ENCODE measurements at places on chromosomes 1 and 21.

- DNase-seq = no peak
Measured at GRCh38 chr1:39850606-39851216, 32.6 kb downstream of the TRIT1 start.

GRCh38 chr1:92792340-92792782 is 7.5 kb upstream of the EVI5 start:
- peak; percentile 29 for DNase-seq

DNA sequence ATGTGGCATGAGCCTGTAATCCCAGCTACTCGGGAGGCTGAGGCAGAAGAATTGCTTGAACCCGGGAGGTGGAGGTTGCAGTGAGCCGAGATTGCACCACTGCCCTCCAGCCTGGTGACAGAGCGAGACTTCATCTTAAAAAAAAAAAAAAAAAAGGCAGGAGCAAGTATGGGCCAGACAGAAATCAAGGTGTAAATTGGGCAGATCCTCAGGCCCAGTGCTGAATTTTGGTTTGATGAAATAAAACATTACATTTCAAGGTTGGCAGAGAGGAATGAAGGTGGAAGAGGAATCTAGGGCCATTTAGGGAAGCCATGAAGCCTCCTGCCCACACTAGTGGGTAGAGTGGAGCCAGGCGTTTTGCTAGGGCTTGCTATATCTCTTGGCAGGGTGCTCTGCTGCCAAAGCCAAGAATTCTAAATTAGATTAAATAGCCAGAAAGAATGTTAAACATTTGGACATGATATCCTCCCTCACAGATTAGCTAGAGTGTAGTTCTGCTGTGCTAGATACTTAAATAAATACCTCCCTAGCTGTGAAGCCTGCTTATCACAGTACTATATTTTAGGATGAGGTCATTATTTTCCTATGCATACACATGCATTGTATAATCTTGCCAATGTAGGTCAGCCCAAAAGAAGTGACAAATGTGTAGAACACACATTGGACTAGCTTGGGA is 16.6 kb upstream of the LGALS8 start:
- no peak for DNase-seq

DNA sequence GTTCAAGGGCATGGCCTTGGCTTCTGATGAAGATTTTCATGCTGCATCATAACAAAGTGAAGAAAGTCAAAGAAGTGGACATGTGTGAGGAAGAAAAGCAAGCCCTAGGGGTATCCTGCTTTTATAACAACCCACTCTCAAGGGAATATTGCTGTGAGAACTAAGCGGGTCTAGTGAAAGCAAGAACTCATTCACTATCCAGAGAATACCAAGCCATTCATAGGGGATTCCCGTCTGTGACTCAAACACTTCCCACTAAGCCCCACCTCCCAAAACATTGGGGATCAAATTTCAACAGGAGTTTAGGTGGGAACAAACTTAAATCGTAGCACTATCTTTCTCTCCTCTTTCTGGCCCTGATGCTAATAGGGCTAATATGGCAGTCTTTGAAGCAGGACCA is 98.5 kb upstream of the CTTNBP2NL start:
- DNase-seq = no peak

- DNase-seq = peak; percentile 8
Measured at GRCh38 chr1:21703318-21703963, 34.3 kb upstream of the RAP1GAP start.

- DNase-seq = peak; percentile 45
Measured at GRCh38 chr1:209884665-209885117, 53.3 kb upstream of the SYT14 start.

DNA sequence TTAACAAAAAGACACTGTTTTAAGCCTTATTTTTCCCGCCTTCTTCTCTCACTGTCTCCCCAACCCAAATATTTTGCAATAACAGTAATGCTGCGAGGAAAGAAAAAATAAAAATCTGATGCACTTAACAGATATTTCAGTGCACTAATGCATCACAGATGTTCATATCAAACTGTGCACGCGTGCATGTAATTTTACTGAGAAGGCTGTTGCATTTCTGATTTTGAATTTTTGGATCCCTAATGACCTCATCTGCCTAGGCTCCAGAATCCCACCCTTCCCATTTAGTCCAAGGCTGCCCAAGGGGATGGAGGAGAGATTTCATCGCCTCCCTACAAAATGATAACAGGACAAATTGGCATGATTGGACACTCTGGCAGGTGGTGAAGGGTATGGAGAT is 5.5 kb downstream of the TRABD2B start:
- DNase-seq = no peak

DNA sequence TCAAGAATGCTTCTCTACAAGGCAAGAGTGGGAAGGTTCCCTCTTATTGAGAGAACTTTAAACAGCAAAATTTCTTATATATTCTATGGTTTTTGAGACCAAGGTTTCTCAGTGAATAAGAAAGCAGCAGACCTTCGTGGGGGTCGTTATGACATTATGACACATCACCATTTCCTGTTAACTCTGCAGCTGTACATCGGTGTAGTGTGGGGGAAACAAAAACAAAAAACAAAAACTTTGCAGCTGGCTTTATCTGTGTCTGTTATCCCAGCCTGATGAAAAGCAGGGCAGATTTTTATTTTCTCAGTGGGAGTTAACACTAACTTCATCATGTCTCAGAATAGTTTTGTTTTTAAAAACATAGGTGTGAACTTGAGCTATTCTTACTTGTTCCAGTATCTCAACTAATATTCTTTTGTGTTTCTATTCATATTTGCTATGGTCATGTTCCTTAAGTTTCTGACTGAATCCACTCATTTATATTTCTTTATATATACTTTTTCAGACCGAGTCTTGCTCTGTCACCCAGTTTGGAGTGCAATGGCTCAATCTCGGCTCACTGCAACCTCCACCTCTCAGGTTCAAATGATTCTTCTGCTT is 2.1 kb downstream of the SDE2 start:
- DNase-seq = no peak

DNA sequence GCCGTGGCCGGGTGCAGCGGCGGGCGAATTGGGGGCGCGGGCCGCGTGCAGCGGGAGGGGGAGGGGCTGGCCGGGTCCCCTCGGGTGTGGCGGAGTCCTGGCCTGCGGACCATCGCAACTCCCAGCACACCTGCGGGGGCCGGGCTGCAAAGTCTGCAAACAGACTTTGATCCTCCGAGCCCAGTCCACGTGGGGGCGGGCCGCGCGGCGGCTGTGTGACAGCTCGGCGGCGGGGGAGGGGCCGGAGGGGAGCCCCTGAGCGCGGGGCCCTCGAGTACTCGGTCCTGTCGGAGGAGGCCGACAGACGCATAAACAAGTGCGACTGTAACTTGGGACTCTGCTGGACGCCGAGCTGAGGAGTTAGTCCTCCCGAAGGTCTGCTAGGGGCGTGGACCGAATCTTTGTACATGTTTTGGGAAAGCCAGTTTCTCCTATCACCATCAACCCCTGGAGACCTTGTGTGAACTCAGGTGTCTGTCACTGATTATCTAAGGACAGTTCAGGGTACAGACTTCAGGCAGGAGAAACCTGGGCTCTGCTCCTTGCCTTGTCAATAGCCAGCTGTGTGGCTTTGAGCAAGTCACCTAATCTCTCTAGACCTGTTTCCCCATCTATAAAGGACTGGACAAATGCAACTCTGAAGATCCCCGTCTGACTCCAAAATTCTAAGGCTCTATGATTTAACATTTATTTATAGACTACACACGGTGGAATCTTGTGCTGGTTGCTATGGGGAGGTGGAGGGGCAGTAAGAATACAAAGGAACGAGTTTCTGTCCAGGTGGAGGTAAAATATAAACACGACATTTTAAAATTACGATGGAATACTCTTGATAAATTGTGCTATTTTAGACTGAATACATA is 710 bp upstream of the SLC30A1 start:
- DNase-seq = peak; percentile 73

DNA sequence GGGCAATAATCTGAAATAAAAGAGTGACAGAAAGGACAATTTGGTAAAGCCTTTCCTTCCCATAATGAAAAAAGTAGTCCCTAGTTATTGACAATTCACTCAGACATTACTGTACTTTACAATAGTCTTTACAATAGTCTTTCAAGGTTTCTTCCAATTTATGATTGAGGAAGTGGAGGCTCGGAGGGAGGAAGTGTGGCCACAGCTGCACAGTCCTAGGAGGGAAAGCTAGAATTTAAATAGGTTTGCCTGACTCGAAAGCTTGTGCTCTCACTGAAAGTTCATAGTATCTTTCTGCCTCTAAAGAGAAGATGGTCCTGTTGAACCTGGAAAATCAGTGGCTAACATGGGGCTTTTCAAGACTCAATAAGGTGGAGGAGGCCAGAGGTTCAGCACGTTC is 203.2 kb downstream of the SDCCAG8 start:
- no peak for DNase-seq

GRCh38 chr1:84698151-84699110 is 8.2 kb upstream of the SSX2IP start:
- no peak for DNase-seq

DNA sequence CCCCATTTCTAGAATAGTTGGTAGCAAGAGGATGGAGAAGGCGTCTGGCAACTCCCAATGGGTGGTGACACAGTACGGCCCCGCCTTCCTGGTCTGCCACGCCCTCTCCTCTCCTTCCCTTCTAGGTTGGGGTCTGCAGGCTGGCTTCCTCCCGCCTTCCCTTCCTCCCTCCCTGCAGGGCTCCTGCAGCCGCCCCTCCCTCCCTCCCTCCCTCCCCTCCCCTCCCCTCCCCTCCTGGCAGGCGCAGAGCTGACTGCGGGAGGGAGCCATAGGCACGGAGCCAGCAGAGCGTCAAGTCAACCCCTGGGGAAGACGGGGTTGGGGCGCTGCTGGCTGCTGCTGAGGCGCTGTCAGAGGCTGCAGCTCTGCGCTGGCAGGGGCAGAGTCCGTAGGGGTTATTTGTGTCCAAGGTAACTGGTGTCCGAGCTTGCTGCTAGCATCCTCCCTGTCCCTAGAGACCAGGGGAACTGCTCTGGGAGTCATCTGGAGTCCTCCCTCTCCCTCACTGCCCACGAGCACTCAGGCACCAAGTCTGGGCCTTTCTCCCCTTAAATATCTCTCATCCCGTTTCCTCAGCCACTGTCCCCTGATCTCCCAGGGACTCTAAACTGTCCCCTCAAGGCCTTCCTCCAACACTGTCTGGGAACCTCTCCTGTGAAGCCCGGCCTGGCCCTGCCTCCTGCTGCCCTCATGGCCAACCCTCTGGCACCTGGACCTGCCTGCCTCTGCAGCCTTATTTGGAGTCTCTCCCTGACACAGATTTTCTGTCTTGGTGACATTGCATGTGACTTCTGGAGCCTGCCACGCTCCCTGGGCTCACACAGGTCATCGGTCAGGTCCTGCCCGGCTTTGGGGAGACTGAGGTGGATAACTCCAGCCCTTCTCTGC is 57.4 kb upstream of the ACOT11 start:
- DNase-seq = peak; percentile 80

DNA sequence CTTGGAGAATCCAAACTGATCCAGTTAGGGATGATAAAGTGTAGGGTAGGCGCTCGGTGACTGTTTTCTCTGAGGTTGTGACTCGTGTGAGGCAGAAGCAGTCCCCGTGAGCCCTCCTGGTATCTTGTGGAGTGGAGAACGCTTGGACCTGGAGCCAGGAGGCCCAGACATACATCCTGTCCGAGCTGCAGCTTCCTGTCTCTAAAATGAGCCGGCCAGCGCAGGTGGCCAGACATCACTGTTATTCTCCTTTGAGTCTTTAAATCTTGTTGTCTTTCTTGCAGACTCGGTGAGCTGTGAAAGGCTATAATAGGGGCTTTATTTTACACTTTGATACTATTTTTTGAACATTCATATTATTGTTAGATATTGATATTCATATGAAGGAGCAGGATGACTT is 12.3 kb downstream of the PCSK9 start:
- DNase-seq = no peak

GRCh38 chr21:37184784-37185593 is 82.1 kb downstream of the VPS26C start:
- DNase-seq = no peak

- no peak for DNase-seq
Measured at GRCh38 chr1:46278807-46279206, 24.6 kb downstream of the LRRC41 start.

DNA sequence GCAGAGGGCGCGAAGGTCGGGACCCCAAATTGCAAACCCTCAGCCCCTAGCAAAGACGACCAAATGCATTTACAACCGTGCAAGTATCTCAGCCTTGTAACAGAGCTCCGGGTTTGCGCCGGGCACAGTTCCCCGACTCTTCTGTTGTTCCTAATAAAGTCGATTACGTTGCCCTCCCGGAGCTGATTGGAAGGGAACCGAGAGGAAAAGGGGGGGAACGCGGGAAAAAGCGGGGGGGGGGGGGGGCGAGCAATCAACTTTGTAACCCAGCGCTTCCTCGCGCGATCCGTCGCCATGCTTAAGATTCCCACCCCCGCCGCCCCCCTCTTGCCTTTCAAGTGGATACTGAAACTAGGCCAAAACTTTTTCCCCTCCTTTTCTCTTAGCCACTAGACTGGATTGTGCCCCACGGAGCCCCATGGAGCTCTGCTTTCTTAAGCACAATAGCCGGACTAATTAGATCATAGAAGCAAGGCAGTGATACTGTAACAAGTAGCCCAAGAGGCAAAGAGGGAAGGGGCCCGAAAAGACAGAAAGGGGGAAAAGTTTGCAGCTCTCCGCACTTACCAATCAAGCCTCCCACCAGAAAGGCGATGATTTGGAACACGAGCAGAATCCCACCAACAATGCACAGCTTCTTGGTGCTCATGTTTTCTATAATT is 565 bp downstream of the WLS start:
- DNase-seq = no peak

GRCh38 chr21:44740742-44741141 is 29.4 kb upstream of the TSPEAR start:
- no peak for DNase-seq

DNA sequence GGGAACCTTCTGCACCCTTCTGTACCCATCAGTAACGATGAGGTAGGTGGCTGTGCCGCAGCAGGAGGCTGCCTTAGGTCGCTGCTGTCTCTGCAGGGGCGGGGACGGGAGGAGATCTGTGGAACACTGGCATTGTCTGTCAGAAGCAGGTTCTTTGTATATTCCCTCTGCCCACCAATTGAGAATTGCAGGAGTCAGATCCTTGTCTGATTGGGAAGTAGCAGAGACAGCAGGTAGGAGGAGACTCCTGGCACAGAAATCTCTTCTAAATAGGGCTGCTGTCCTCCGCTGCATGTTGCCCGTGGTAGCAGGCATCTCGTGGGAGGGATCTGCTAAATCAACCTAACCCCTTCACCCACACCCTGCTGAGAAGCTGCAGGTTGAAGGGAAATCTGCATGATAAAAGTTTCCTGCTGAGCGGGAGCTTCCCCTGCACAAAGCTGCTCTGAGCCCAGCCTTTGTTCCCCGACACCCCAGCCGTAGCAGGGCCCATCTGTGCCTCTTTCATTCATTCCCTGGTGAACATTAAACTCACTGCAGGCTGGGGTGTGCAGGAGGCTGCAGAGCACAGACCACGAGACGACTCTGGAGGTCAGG is 15.9 kb downstream of the SARS1 start:
- peak; percentile 98 for DNase-seq

GRCh38 chr1:155455588-155456195 is 106.9 kb downstream of the ASH1L start:
- no peak for DNase-seq
